ENCODE measurements at places on chromosomes 7 and 10.

- DNase-seq, result no peak
Measured at GRCh38 chr7:3495954-3496353, 194.9 kb downstream of the SDK1 start.

GRCh38 chr7:112721366-112721765, 68.8 kb downstream of the TMEM168 start:
- DNase-seq, result peak; percentile 16

- DNase-seq, result no peak
Measured at GRCh38 chr7:139321071-139321745, 19.9 kb upstream of the FMC1 start.

DNA sequence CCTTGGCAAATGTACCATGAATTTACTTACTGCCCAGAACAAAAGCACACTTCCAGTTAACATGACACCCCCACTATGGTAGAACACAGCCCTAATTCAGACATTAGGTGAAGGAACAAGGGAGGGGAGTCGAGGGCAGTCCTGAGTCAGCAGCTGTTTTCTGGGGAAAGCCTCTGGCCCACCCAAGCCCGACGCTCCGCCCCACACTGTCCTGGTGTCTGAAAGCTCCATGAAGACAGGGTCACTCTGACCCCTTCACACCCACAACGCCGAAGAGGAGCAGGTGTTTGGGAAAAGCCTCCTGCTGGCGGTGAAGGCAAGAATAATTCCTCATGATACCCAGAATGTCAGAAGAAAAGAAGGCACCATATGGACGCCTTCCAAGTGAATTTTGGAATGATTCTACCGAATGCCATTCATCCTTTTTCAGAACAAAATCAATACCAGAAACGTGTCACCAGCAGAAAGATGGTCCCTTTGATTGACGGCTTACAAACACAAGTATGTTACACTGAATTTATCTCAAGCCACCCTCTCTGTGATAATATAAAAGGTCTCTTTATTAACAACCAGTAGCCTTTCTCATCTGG, 172.1 kb downstream of the DIP2C start:
- DNase-seq, result no peak

DNA sequence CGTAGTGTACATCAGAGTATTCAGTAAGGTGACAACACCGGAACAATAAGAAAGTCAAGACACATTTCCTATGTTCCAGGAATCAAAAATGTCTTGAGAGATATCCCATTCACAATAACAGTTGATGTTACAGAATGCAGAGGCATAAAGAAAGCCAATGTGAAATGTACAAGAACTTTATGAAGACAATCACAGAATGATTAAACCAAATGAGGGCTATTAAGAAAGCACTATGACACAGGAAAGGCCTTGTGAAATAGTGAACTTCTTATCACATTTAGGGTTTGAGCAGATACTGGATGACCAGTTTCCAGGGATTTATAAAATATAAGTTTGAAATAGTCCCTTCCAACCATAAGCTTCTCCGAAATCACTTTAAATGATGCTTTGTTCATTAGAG, 52.7 kb downstream of the VWDE start:
- DNase-seq, result no peak

DNA sequence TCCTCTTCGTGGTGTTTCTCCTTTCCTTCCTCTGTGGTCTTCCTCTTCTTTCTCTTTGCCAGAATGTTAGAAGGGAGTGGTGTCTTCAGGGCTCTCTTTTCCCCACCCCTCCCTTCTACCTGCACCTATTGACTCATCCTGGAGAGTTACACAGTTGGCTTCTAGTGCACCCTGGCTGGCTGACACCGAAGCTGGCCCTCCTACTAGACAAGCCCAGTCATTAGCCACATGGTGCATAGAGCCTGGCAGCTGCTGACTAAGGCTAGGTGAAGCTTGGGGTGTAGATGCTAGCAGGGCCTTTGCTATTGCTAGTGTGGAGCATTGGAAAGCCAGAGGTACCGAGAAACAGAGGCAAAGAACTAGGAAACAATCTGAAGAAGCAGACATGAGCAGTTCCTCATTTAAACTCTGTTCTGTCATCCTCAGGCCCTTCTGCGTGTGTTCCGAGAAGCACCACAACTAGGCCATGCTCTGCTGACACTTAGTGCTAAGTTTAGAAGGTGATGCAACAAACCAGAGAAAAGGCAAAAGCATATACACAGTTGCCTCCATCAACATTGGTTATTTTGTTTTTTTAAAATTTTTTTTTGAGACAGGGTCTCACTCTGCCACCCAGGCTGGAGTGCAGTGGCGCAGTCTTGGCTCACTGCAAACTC, 213.9 kb downstream of the BAMBI start:
- DNase-seq, result no peak

DNA sequence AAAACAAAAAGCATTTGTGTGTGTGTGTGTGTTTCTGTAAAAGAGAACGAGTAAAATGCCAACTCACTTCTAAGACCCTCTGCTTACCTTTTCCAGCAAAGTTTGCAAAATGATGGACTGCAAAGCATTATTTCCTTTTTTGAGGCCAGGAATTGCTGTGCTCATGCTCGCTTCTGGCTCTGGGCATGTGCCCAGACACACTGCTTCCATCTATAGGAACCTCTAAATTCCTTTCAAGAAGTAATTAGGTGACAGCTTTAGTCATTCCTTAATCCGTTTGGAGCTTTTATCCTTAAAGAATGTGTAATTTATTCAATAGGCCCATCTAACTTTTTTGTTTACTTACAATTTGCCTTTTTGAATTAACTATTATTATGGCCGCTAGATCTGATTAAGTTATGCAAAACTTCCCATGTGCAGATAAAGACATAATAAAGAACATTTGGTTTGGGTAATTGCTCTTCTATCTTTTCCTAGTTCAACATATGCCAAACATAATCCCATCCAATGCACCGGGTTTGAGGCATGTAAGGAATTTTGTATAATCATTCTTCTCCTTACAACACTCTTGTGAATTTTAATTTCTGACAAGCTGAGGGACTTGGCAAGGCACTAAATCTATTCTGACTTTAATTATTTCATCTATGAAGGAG, 34.7 kb downstream of the A1CF start:
- DNase-seq, result no peak

DNA sequence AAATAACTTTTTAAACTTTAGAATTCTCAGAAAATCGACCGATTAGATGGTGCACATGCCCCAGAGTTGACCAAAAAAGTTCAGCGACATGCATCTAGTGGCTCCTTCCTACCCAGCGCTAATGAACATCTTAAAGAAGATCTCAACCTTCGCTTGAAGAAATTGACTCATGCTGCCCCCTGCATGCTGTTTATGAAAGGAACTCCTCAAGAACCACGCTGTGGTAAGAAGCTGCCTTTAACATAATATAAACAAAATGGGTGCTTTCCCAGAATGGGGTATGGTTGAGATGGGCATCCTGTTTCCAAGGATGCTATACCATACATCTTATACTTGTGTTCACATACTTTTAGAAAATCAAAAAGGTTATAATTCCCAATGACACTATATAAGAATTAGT, 24.6 kb downstream of the GLRX3 start:
- no peak for DNase-seq

GRCh38 chr7:158738841-158739240, 34.2 kb upstream of the NCAPG2 start:
- DNase-seq, result no peak

Data from astrocyte of the cerebellum (primary cell).